ENCODE measurements at places on chromosomes 12 and 14. TPM values are rescaled to one million over a fixed set of nuclear protein-coding genes. Genes with fewer than 3 reads are reported as not detected.

Gene TBC1D30
- total RNA-seq, result 2.6 TPM

Gene LBHD2
- not detected for total RNA-seq

Gene PLEKHD1
- 0.26 TPM for total RNA-seq

Gene TAOK3
- total RNA-seq, result 25.3 TPM

Gene PZP
- not detected for total RNA-seq

Gene HCAR2
- total RNA-seq, result 1.6 TPM

Gene SLC25A21
- total RNA-seq, result 0.64 TPM

Gene ESR2
- total RNA-seq, result under 0.01 TPM

Gene KRT6C
- 138 TPM for total RNA-seq

Gene KCNK13
- not detected for total RNA-seq

Gene TAS2R42
- not detected for total RNA-seq

Gene KRT71
- total RNA-seq, result not detected

Gene SMCO2
- 1.8 TPM for total RNA-seq

Gene ERC1
- total RNA-seq, result 42.9 TPM

Gene MMP14
- total RNA-seq, result 140 TPM
